ENCODE measurements at places on chromosomes 4 and X. TPM values are rescaled to one million over a fixed set of nuclear protein-coding genes. Genes with fewer than 3 reads are reported as not detected.

The PGAM4 gene
- total RNA-seq: not detected

The POLR2B gene
- total RNA-seq: 84.1 TPM

The MORC4 gene
- total RNA-seq: 7.4 TPM

The TMEM150C gene
- 1.8 TPM for total RNA-seq
